K562 (cell line): ENCODE measurements at places on chromosomes 4 and X. TPM values are rescaled to one million over a fixed set of nuclear protein-coding genes. Genes with fewer than 3 reads are reported as not detected.

ANKRD17 gene
- total RNA-seq: 67.4 and 73.2 TPM in 2 replicates

ADAM29 gene
- total RNA-seq: not detected in 2 replicates

ASB5 gene
- total RNA-seq: not detected in 2 replicates

LRIT3 gene
- not detected in 2 replicates for total RNA-seq

IQCM gene
- total RNA-seq: not detected in 2 replicates

PABPC1L2B gene
- not detected in 2 replicates for total RNA-seq

ZCCHC13 gene
- total RNA-seq: not detected in 2 replicates

RAP2C gene
- 28.1 and 28.6 TPM in 2 replicates for total RNA-seq

FAM193A gene
- total RNA-seq: 23.8 and 24.6 TPM in 2 replicates

SPANXN3 gene
- total RNA-seq: not detected in 2 replicates

POLN gene
- total RNA-seq: 0.45 and 0.58 TPM in 2 replicates

DNA sequence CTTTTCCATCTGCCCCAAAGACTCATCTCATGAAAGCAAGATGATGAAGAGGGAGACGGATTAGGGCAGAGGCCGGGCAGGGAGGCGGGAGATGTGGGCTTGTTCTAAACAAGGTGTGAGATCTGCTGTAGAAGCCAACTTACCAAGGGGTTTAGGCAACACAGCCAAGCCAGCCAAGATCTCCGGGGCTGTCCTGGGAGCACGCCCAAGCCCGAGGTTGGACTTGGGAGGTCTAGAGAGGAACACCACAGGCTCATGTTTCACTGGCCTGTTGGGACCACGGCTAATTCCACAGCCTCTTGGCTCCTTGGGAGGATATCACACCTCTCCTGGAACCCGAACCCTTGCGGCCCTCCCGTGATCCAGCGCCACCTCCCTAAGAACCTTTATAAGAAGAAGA lies 171.4 kb downstream of the CRLF2 start:
- no peak overlapping the region for H3K4me3 ChIP-seq
- H3K4me1 ChIP-seq: no peaks in the 10 kb centered on the region
- no peak overlapping the region for H3K27ac ChIP-seq
- no peaks in the 10 kb centered on the region for H3K27me3 ChIP-seq
- H3K36me3 ChIP-seq: no peaks in the 10 kb centered on the region

- no peaks in the 10 kb centered on the region for H3K36me3 ChIP-seq
- no peak overlapping the region for H3K27ac ChIP-seq
- H3K4me3 ChIP-seq: no peak overlapping the region
- H3K4me1 ChIP-seq: no peaks in the 10 kb centered on the region
- peak; percentile 72 for DNase-seq
- H3K27me3 ChIP-seq: peaks cover 21% of the 10 kb centered on the region
Measured at GRCh38 chr4:3880615-3881120, 114.5 kb downstream of the ADRA2C start.

- no peaks in the 10 kb centered on the region for H3K27me3 ChIP-seq
- H3K27ac ChIP-seq: no peak overlapping the region
- H3K4me1 ChIP-seq: no peaks in the 10 kb centered on the region
- no peak for DNase-seq
- no peaks in the 10 kb centered on the region for H3K36me3 ChIP-seq
- no peak overlapping the region for H3K4me3 ChIP-seq
Measured at GRCh38 chrX:119721487-119721886, 28.5 kb upstream of the SEPTIN6 start.

- no peaks in the 10 kb centered on the region for H3K36me3 ChIP-seq
- no peaks in the 10 kb centered on the region for H3K4me1 ChIP-seq
- H3K27ac ChIP-seq: no peak overlapping the region
Measured at GRCh38 chr4:187586892-187587291, 408.7 kb upstream of the ZFP42 start.

DNA sequence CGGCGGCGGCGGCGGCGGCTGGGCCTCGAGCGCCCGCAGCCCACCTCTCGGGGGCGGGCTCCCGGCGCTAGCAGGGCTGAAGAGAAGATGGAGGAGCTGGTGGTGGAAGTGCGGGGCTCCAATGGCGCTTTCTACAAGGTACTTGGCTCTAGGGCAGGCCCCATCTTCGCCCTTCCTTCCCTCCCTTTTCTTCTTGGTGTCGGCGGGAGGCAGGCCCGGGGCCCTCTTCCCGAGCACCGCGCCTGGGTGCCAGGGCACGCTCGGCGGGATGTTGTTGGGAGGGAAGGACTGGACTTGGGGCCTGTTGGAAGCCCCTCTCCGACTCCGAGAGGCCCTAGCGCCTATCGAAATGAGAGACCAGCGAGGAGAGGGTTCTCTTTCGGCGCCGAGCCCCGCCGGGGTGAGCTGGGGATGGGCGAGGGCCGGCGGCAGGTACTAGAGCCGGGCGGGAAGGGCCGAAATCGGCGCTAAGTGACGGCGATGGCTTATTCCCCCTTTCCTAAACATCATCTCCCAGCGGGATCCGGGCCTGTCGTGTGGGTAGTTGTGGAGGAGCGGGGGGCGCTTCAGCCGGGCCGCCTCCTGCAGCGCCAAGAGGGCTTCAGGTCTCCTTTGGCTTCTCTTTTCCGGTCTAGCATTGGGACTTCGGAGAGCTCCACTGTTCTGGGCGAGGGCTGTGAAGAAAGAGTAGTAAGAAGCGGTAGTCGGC lies 528 bp downstream of the FMR1 start:
- peak; percentile 12 for DNase-seq
- H3K27me3 ChIP-seq: no peaks in the 10 kb centered on the region
- H3K4me1 ChIP-seq: peaks cover 10% of the 10 kb centered on the region
- 0 out of 3 replicates have a peak, but pooled peaks cover 2% of the 10 kb centered on the region for H3K36me3 ChIP-seq
- peak overlapping the region; percentile 82 for H3K27ac ChIP-seq
- H3K4me3 ChIP-seq: peak overlapping the region; percentile 89

DNA sequence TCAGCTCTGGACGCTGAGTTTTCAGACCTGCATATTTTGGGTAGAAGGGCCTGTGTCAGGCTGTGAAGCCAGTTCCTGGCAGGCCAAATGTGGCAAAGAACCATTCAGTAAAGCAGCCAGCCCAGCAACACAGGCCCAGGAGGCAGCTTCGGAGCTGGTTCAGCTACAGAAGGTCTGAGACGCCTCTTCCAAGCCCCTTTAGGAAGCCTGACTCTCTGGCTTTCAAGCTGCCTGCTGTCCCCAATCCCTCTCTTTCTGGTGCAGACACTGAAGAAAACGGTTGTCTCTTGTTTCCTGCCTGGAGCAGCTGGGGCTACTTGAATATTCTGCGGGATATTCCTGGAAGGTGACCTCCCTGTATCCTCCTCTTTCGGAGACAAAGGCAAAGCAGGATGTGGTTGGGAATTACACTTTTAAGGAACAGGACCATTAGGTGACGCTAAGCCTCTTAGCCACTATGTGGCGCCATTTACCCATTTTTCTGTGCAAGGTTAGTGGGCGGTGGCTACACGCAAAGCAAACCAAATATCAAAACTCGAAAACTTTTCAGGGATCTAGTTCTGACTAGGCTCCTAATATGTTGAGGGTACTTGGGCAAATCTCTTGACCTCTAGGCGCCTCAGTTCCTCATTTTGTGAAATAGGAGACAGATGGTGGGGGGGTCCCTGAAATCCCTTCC lies 47.2 kb upstream of the LAS1L start:
- no peaks in the 10 kb centered on the region for H3K36me3 ChIP-seq
- H3K27me3 ChIP-seq: no peaks in the 10 kb centered on the region
- DNase-seq: peak; percentile 53
- no peak overlapping the region for H3K4me3 ChIP-seq
- peaks cover 12% of the 10 kb centered on the region for H3K4me1 ChIP-seq

DNA sequence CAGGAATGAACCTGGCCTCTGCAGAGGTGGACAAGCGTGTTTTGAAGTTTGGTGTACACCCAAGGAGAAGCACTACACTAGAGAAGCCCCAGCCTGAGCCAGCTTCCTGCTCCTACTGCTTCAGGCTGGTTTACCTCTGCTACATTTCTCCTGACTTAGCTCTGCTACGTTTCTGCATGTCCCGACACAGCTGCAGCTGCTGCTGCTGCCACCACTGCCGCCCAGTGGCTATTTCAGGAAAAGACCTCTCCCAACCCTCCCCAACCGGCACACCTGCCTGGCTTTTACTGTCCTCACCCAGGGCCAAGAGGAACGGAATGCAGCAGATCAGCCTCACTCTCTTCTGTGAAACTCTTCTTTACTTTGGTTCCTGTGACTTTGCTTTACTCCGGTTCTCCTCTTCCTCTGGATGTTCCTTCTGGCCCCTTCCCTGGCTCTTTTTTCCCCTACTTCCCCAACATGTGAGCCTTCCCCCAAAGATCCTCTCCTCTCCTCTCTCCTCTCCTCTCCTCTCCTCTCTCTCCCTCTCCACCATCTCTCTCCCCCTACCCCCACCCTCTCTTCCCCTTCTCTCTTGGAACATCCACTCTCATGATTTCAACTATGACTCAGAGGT lies 3.1 kb upstream of the P2RY4 start:
- H3K4me3 ChIP-seq: no peak overlapping the region
- no peaks in the 10 kb centered on the region for H3K36me3 ChIP-seq
- H3K4me1 ChIP-seq: no peaks in the 10 kb centered on the region
- peaks cover 4% of the 10 kb centered on the region; the same call in 2 of the 3 replicates for H3K27me3 ChIP-seq

GRCh38 chrX:115531818-115532403 lies 29.1 kb upstream of the PLS3 start:
- no peaks in the 10 kb centered on the region for H3K27me3 ChIP-seq
- H3K4me1 ChIP-seq: no peaks in the 10 kb centered on the region
- no peaks in the 10 kb centered on the region for H3K36me3 ChIP-seq
- no peak for DNase-seq
- no peak overlapping the region for H3K27ac ChIP-seq

DNA sequence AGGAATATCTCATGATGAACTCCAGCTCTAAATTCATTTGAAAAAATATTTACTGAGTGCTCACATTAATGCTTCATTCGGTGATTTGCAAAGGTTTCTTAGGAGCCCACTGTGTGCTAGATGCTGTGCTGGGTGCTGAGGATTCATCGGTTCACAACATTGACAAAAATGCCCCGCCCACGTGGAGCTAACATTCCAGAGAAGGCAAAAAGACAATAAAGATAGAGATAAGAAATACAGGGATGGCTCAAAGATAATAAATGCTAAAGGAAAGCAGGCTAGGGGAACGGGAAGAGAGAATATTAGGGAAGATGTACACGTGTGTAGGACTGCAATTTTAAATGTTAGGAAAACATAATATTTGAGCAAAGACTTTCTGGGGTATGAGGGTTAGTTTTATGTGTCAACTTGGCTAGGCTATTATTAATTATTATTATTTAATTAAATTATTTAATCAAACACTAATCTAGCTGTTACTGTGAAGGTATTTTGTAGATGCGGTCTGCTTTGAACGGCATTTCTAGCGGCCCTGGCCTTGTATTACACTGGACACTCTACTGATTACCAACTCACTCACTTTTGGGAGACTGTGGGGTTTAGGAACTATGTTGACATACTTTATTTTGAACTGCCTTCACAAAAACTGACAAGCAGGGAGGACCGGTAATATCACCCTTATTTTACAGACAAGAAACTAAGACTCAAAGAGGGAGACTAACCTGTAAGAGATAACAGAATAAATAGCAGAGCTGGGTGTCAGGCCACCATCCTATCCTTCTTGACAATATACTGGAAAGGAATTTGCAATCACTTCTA lies 61.9 kb upstream of the IRF2 start:
- H3K36me3 ChIP-seq: no peaks in the 10 kb centered on the region
- peaks cover 4% of the 10 kb centered on the region for H3K4me1 ChIP-seq
- H3K27ac ChIP-seq: peak overlapping the region; percentile 88
- no peaks in the 10 kb centered on the region for H3K27me3 ChIP-seq

GRCh38 chrX:40530509-40530908 lies 50.3 kb upstream of the ATP6AP2 start:
- peaks cover 23% of the 10 kb centered on the region for H3K27me3 ChIP-seq
- DNase-seq: no peak
- H3K4me3 ChIP-seq: no peak overlapping the region
- no peaks in the 10 kb centered on the region for H3K36me3 ChIP-seq

- peaks cover 7% of the 10 kb centered on the region for H3K27me3 ChIP-seq
- no peaks in the 10 kb centered on the region for H3K36me3 ChIP-seq
- no peak for DNase-seq
- no peak overlapping the region for H3K27ac ChIP-seq
- no peak overlapping the region for H3K4me3 ChIP-seq
- no peaks in the 10 kb centered on the region for H3K4me1 ChIP-seq
Measured at GRCh38 chr4:169236078-169236477, 34.7 kb downstream of the SH3RF1 start.

GRCh38 chr4:96524311-96524875 lies 684.5 kb downstream of the PDHA2 start:
- H3K36me3 ChIP-seq: no peaks in the 10 kb centered on the region
- no peak overlapping the region for H3K27ac ChIP-seq
- H3K4me3 ChIP-seq: no peak overlapping the region
- no peaks in the 10 kb centered on the region for H3K27me3 ChIP-seq

- H3K4me1 ChIP-seq: peaks cover 4% of the 10 kb centered on the region; the same call in 2 of the 3 replicates
- H3K27ac ChIP-seq: no peak overlapping the region
- no peaks in the 10 kb centered on the region for H3K27me3 ChIP-seq
Measured at GRCh38 chrX:49291615-49292337, 11.7 kb upstream of the GAGE10 start.

- no peak overlapping the region for H3K4me3 ChIP-seq
- DNase-seq: no peak
- H3K27ac ChIP-seq: no peak overlapping the region
- no peaks in the 10 kb centered on the region for H3K4me1 ChIP-seq
Measured at GRCh38 chr4:159235779-159236368, 133.0 kb downstream of the RAPGEF2 start.

- no peaks in the 10 kb centered on the region for H3K27me3 ChIP-seq
- no peak overlapping the region for H3K4me3 ChIP-seq
- peak overlapping the region; percentile 45; the same call in 1 of the 3 replicates for H3K27ac ChIP-seq
- H3K36me3 ChIP-seq: no peaks in the 10 kb centered on the region
- H3K4me1 ChIP-seq: peaks cover 16% of the 10 kb centered on the region
Measured at GRCh38 chr4:123350191-123350544, 46.4 kb upstream of the SPRY1 start.

GRCh38 chr4:189815404-189816192 lies 125.1 kb upstream of the FRG1 start:
- no peaks in the 10 kb centered on the region for H3K27me3 ChIP-seq
- H3K36me3 ChIP-seq: no peaks in the 10 kb centered on the region
- H3K4me3 ChIP-seq: no peak overlapping the region
- no peak for DNase-seq
- no peaks in the 10 kb centered on the region for H3K4me1 ChIP-seq

DNA sequence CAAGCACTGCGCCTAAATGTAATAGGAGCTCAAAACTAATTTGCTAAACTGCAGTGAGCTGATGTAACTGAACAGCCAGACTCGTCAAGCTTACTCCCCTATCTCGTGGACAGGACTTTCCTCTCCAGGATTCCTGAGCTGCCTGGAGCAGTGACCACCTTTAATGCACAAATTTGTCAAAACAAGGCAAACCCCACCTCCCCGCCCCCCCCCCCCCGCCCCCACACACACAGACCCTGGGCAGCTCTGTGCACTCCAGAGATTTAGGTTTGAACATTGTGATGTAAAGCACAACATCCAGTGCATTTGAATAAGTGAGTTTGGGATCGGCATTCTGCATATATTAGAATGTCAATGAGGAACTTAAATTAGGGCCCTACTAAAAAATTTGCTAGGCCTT lies 77.7 kb upstream of the DHX15 start:
- DNase-seq: no peak
- H3K27me3 ChIP-seq: peaks cover 7% of the 10 kb centered on the region; the same call in 1 of the 3 replicates
- no peak overlapping the region for H3K27ac ChIP-seq
- H3K36me3 ChIP-seq: no peaks in the 10 kb centered on the region
- H3K4me1 ChIP-seq: no peaks in the 10 kb centered on the region

GRCh38 chr4:121788896-121789295 lies 12.2 kb upstream of the EXOSC9 start:
- peaks cover 21% of the 10 kb centered on the region; the same call in 2 of the 3 replicates for H3K4me1 ChIP-seq
- no peak overlapping the region for H3K4me3 ChIP-seq
- H3K27ac ChIP-seq: no peak overlapping the region
- H3K27me3 ChIP-seq: no peaks in the 10 kb centered on the region
- DNase-seq: no peak

- peaks cover 10% of the 10 kb centered on the region for H3K4me1 ChIP-seq
- DNase-seq: no peak
- H3K36me3 ChIP-seq: peaks cover 13% of the 10 kb centered on the region; the same call in 2 of the 3 replicates
- H3K27me3 ChIP-seq: no peaks in the 10 kb centered on the region
- H3K27ac ChIP-seq: no peak overlapping the region
Measured at GRCh38 chr4:76955182-76955581, 5.6 kb downstream of the SEPTIN11 start.
